ENCODE measurements at places on chromosomes 4 and X. TPM values are rescaled to one million over a fixed set of nuclear protein-coding genes. Genes with fewer than 3 reads are reported as not detected.

CXCL3 gene
- total RNA-seq, result 2.0 TPM

CXorf51A gene
- total RNA-seq, result not detected

NPY1R gene
- total RNA-seq, result 7.9 TPM

HS6ST2 gene
- 36.8 TPM for total RNA-seq

TRIM60 gene
- not detected for total RNA-seq

RAB41 gene
- total RNA-seq, result not detected

USP27X gene
- 4.2 TPM for total RNA-seq

SCML1 gene
- total RNA-seq, result 9.7 TPM

PPP3CA gene
- total RNA-seq, result 33.6 TPM

ADGRG4 gene
- not detected for total RNA-seq

DNA sequence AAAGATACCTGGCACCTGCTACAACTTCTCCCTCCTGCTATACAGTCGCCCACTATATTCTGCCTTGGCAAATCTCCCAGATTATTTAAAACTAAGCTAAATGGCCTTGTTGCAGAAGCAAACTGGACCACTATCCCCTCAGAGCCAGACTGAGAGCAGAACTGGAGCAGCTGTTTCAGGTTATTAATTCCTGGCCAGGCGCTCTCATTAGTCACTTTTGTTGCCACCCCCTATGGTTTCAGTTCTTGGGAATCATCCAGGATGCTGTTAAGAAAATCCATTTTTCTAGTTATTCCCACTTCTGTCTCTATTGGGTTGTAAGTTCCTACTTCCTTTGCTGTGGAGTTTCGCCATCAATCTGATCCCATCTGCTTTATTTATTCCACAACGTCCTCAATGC lies 30.1 kb downstream of the ADGRA3 start:
- peaks cover 11% of the 10 kb centered on the region for H3K4me1 ChIP-seq
- H3K27me3 ChIP-seq, result no peaks in the 10 kb centered on the region
- no peaks in the 10 kb centered on the region for H3K36me3 ChIP-seq
- no peak overlapping the region for H3K4me3 ChIP-seq
- DNase-seq, result no peak

GRCh38 chr4:113760094-113760794 lies 1.3 kb downstream of the CAMK2D start:
- H3K27me3 ChIP-seq, result peaks cover 4% of the 10 kb centered on the region
- H3K4me3 ChIP-seq, result peak overlapping the region; percentile 77
- no peak overlapping the region for H3K27ac ChIP-seq
- H3K4me1 ChIP-seq, result peaks cover 12% of the 10 kb centered on the region

- H3K36me3 ChIP-seq, result no peaks in the 10 kb centered on the region
- no peaks in the 10 kb centered on the region for H3K27me3 ChIP-seq
- no peak for DNase-seq
- no peak overlapping the region for H3K27ac ChIP-seq
- peak overlapping the region; percentile 84 for H3K4me3 ChIP-seq
Measured at GRCh38 chr4:145619639-145619996, 433 bp downstream of the MMAA start.

GRCh38 chr4:2753436-2753835 lies 2.7 kb downstream of the TNIP2 start:
- H3K4me1 ChIP-seq, result peaks cover 4% of the 10 kb centered on the region
- no peak for DNase-seq
- H3K36me3 ChIP-seq, result no peaks in the 10 kb centered on the region
- no peak overlapping the region for H3K27ac ChIP-seq
- no peaks in the 10 kb centered on the region for H3K27me3 ChIP-seq

DNA sequence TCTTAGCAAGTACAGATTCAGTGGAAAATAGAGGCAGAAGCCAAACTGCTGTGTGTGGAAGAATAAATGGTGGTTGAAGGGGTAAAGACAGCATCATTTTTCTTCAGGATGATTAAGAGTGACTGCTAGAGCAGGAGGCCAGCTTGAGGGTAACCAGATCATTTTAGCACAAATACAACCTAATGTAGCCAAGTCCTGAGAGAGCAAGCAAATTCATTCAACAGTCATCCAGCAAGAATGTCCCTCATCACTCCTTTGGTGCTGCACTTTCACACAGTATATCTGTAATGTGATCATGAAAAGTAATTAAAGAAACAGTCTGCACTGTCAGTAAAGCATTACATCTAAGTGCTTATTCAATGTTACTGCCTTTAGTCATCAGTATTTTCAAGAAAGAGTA lies 44.8 kb downstream of the NPFFR2 start:
- no peak overlapping the region for H3K27ac ChIP-seq
- DNase-seq, result no peak
- no peak overlapping the region for H3K4me3 ChIP-seq
- H3K4me1 ChIP-seq, result no peaks in the 10 kb centered on the region

Data from neural progenitor cell (in vitro differentiated cells).